Stimulated activated CD4-positive, alpha-beta T cell treated with anti-CD3 and anti-CD28 coated beads, Interleukin-1b, Interleukin-23, amount 100 ng/mL, for 24 hours (primary cell): ENCODE measurements at places on chromosomes 2 and 18.

DNA sequence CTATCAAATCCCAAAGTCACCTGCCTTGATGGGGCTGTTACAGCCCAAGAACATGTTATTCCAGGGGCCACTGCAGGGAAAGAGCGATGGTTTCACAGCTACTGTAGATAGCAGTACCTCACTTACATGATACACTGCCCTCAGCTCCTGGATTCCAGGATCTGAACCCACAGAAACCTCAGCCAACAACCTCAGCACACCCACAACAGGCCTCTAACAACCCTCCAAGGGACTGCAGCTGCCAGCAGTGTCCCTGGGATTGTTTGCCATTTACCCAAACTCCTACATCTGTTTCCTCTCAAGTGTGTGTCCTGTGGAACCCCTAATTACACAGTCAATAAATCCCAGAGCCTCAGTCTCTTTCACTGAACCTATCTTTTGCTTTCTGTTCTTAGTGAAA, 28.2 kb downstream of the OSBPL1A start:
- no peak for DNase-seq

DNA sequence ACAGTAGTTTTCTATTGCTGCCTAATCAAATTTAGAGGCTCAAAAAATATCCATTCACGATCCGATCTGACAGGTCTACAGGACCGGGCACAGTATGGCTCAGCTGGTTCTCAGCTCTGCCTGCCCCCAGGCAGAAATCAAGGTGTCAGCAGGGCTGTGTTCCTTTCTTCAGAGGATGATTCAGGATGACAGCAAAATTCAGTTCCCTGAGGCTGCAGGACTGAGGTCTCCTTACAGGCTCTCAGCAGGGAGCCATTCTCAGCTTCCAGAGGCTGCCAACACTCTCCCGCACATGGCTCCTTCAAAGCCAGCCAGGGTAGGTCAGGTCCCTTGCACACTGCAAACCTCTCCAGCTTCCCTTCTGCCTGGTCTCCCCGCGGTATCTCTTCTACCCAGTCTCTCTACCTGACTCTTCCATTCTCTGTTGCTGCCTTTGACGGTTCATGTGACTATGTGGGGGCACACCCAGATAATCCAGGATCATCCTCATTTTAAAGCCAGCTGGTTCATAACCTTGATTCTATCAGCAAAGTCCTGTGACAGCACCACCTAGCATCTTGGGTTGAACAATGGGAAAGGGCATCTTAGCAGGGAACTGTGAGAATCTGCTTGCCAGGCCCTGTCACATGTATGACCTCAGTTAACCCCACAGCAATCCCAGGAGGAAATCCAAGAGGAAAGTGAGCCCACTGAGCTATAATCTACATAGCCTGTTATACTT, 50.4 kb downstream of the UXS1 start:
- no peak for DNase-seq

- DNase-seq = no peak
Observed at GRCh38 chr18:48813321-48813720, 137.4 kb downstream of the SMAD7 start.

- DNase-seq = no peak
Observed at GRCh38 chr18:70649683-70650082, 360.8 kb downstream of the SOCS6 start.

GRCh38 chr18:10367836-10368235, 86.6 kb upstream of the APCDD1 start:
- no peak for DNase-seq
